SK-N-SH (cell line): ENCODE measurements at places on chromosomes 4 and X. TPM values are rescaled to one million over a fixed set of nuclear protein-coding genes. Genes with fewer than 3 reads are reported as not detected.

GRCh38 chr4:136731025-136731424 is 801.3 kb downstream of the PCDH18 start:
- no peak for DNase-seq

AVPR2 gene
- not detected in 2 replicates for polyA plus RNA-seq

GRCh38 chr4:72641611-72642010 is 72.6 kb upstream of the ADAMTS3 start:
- no peak for DNase-seq

DNA sequence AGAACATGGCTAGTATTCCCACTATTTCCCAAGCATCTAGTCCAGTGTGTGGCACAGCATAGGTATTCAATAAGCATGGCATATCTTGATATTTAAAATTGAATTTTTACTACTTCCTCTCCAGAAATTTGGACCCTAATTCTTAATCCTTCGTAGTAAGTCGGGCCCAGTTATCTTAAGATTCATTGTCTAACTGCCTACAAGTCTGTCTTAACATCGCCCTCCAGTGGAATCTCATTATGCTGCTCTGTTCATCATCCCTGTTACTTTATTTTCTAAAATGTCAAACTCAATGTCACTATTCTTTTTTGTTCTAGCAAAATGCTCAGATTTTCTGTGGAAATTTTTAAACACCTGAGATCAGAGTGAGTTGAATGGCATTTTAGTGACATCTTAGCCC is 606.2 kb downstream of the KLHL13 start:
- DNase-seq, result peak; percentile 0

GRCh38 chr4:179804440-179804839 is 2362.2 kb upstream of the AGA start:
- no peak for DNase-seq

GUCY1A1 gene
- 0.03 and 0.18 TPM in 2 replicates for polyA plus RNA-seq

- peak; percentile 5 for DNase-seq
Observed at GRCh38 chr4:33715841-33716395, 2528.4 kb downstream of the ARAP2 start.

MAGED4B gene
- polyA plus RNA-seq, result 32.2 and 37.7 TPM in 2 replicates

GLOD5 gene
- polyA plus RNA-seq, result not detected in 2 replicates

- peak; percentile 69 for DNase-seq
Observed at GRCh38 chrX:119398974-119399771, at the start of gene SLC25A43. TSS of gene SLC25A43 (plus strand) at chrX:119399336. CDS start at chrX:119399404, 68 bp downstream.

DIPK2B gene
- 0.02 TPM in 2 replicates for polyA plus RNA-seq

GRCh38 chrX:68870357-68870756 is 41.5 kb downstream of the EFNB1 start:
- no peak for DNase-seq

- DNase-seq, result no peak
Observed at GRCh38 chr4:48270523-48270897, 872 bp upstream of the TEC start.

SPP1 gene
- polyA plus RNA-seq, result 0.82 and 1.3 TPM in 2 replicates

ODAPH gene
- polyA plus RNA-seq, result 0.03 and 0.19 TPM in 2 replicates

BMX gene
- polyA plus RNA-seq, result not detected in 2 replicates

DNA sequence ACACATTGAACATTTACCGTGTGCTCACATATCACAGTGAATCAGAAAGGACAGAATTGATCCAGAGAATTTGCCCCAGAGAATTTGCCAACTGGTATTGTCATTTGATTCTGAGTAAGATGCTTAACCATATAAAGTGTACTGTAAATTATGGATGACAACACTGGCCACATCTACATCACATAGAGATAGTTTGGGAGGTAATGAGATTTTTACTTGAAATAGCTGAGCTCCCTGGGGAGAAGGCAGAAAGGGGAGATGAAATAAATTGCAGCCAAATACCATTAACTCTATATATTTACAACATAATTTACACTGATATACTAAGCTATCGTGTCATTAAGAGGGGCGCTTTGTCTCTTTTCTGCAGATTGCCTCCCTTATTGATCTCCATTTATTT is 564.0 kb downstream of the KCNIP4 start:
- no peak for DNase-seq

DNA sequence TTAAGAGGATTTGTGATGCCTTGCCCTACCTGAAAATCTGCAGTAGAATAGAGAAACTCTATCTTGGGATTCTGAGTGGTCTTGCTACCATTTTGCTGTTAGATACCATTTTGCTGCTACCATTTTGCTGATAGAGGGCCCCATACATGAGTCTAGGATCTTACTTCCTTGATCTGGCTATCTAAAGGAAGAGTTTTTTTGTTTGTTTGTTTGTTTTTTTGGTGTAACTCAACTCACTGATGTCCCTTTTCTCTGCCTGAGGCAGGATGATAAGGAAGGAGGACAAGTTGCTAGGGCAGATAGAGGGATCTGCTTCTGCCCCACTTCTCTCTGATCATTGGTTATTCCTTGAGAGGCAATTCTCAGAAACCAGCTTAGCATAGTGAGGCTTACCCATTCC is 31.0 kb downstream of the XK start:
- DNase-seq, result no peak

DNA sequence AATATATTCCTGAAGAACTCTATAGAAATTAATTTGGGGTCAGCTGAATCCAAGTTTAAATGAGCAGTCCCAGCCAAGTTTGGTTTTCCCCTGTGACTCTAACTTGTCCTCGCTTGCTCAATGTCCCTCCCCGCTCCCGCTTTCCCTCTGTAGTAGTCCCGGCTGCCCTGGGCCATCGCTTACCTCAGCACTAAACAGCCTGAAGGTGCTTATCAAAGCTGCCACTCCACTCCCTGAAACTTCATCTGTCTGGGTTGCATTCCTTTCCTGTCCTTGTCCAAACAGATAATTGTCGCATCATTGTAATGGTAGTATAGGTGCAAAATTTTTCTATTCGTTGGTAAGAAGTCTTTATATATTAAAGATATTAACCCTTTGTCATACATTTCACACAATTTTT is 12.8 kb downstream of the SLC25A43 start:
- no peak for DNase-seq

XPNPEP2 gene
- 0.19 and 0.21 TPM in 2 replicates for polyA plus RNA-seq

GRCh38 chrX:34654696-34655490 is 2.2 kb downstream of the TMEM47 start:
- DNase-seq, result no peak

TBC1D8B gene
- polyA plus RNA-seq, result 0.03 and 0.08 TPM in 2 replicates
